Activated CD8-positive, alpha-beta memory T cell treated with anti-CD3 and anti-CD28 coated beads, Interleukin-2, amount 10 ng/mL, durations not matched to agents 7 days and 5 days (primary cell): ENCODE measurements at places on chromosomes 4 and X.
A peak's percentile ranks its signal among the peaks of the same experiment; 100 is the strongest.

DNA sequence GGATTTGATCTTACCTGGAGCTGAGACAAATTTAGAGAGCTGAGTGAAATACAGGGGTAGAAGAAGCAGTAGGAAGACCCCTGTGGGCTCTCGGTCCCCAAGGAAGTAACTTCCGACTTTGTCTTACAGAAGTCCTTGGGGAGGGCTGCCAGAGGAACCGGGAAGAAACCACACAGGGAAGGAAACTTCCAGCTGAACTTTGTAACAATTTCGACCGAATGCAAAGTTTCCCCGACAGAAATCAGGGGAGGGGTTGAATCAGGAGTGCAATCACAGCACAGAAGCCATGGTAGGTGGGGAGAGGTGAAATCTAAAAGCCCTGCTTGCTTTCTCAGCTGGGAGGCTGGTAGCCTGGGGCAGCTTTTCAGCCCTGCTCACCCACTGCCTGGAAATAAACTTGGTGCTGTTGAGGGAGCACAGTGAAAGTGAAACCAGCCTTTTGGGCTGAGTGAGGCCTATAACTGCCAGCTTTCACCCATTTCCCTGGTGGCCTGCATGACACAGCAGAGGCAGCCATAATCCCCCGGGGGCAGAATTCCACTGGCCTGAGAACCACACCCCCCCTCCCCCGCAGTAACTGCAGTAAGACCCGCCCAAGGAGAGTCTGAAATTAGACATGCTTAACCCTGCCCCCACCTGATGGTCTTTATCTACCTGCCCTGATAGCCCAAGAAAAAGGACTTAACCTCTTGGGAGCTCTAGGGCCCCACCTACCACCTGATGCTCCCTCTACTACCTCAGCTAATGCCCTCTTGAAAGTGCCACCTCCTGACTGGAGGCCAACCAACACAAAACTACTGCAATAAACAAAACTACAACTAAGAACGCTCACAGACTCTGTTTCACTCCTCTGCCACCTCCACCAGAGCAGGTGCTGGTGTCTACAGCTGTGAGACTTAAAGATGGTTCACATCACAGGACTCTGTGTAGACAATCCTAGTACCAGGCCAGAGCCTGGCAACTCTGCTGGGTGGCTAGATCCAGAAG, 248.2 kb downstream of the PARM1 start:
- H3K27ac ChIP-seq: no peak overlapping the region
- DNase-seq: no peak
- no peaks in the 10 kb centered on the region for H3K36me3 ChIP-seq
- H3K27me3 ChIP-seq: peaks cover 6% of the 10 kb centered on the region

DNA sequence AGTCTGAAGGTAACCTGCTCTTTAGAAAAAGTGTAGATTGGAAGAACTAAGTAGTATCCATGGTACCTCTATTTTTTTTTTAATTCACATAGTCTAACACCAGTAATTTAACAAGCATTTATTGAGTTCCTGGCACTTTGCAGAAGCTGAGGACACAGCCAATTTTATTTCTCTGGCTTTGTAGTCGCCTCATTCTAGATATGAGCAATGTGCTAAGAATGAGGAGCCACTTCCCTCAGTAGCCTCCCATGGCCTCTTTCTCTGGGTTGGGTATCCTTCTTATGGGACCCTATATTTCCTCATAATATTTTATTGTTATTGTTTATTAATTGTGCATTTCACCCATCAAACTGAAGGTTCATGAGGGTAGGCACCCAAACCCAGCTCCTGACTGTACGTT, 67.6 kb downstream of the ENPEP start:
- no peak overlapping the region for H3K27ac ChIP-seq
- H3K36me3 ChIP-seq: no peaks in the 10 kb centered on the region
- H3K27me3 ChIP-seq: peaks cover 32% of the 10 kb centered on the region
- DNase-seq: no peak
- no peaks in the 10 kb centered on the region for H3K4me1 ChIP-seq
- no peak overlapping the region for H3K4me3 ChIP-seq

GRCh38 chr4:121736735-121737351, 28.1 kb downstream of the SMIM43 start:
- no peak for DNase-seq
- H3K4me1 ChIP-seq: no peaks in the 10 kb centered on the region
- H3K4me3 ChIP-seq: no peak overlapping the region
- H3K27ac ChIP-seq: no peak overlapping the region
- peaks cover 11% of the 10 kb centered on the region for H3K27me3 ChIP-seq

DNA sequence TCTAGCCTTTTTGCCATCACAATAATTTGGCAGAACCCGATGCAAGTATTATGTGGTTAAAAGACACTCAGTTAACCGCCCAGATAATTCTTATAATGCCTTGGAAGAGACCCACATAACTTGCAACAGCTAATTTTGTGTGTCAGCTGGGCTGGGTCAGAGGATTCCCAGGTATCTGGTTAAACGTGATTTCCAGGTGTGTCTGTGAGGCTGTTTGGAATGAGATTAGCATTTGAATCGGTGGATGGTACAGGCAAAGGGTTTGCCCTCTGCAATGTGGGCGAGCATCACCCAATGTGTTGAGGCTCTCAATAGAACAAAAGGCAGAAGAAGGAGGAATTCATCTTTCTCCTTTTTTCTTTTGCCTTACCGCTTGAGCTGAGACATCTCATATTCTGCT, 314.2 kb upstream of the PUDP start:
- no peaks in the 10 kb centered on the region for H3K36me3 ChIP-seq
- no peak for DNase-seq
- H3K27ac ChIP-seq: no peak overlapping the region
- H3K4me1 ChIP-seq: no peaks in the 10 kb centered on the region
- no peak overlapping the region for H3K4me3 ChIP-seq

GRCh38 chr4:14257903-14258302, 630.4 kb upstream of the BOD1L1 start:
- no peaks in the 10 kb centered on the region for H3K4me1 ChIP-seq
- no peaks in the 10 kb centered on the region for H3K36me3 ChIP-seq
- DNase-seq: no peak
- H3K27ac ChIP-seq: no peak overlapping the region

DNA sequence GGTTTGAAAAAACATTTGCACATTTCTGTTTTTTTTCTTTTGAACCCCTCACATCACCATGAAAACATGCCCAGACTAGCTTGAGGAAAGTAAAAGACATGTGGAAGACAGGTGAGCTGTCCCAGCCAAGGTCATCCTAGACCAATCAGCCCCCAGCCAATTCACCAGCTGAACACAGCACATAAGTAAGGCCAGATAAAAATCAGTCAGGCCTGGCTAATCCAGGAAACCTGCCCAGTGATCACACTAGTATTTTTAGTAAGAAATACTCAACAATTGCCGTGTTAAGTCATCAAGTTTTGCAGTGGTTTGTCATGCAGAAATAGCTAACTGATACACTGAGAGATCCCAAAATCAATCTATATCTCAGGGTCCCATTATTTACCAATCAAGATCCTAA, 4.4 kb upstream of the SMR3A start:
- H3K36me3 ChIP-seq: no peaks in the 10 kb centered on the region
- H3K4me3 ChIP-seq: no peak overlapping the region
- H3K27me3 ChIP-seq: no peaks in the 10 kb centered on the region
- no peaks in the 10 kb centered on the region for H3K4me1 ChIP-seq
- H3K27ac ChIP-seq: no peak overlapping the region

- DNase-seq: no peak
- peaks cover 8% of the 10 kb centered on the region for H3K4me1 ChIP-seq
- no peak overlapping the region for H3K4me3 ChIP-seq
- no peaks in the 10 kb centered on the region for H3K36me3 ChIP-seq
Measured at GRCh38 chr4:99395595-99396364, 39.4 kb downstream of the ADH7 start.

DNA sequence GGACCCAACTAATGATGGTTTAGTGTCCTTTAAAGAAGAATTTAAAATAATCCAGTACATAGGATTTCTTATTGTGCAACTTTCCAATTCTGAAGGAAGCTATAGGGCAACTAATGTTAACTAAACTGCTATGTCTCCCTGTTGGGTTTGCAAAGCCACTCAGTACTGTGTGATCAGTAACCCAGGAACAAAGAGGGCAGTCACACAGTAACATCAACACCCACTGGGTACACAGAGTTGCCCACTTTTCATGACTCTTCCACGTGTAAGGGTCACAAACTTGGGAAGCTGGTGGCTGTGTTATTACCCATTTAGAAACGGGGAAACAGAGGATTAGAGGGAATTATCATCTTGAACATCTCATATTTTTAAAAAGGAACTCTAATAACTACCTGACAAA, 555.0 kb upstream of the DIPK2B start:
- peaks cover 31% of the 10 kb centered on the region for H3K36me3 ChIP-seq
- DNase-seq: no peak
- H3K27me3 ChIP-seq: no peaks in the 10 kb centered on the region
- peaks cover 44% of the 10 kb centered on the region for H3K4me1 ChIP-seq
- H3K4me3 ChIP-seq: no peak overlapping the region
- peak overlapping the region; percentile 81 for H3K27ac ChIP-seq
